ENCODE measurements at places on chromosomes 16 and 17.

GRCh38 chr16:66418165-66418962 lies 8.7 kb upstream of the BEAN1 start:
- DNase-seq: no peak

- no peak for DNase-seq
Measured at GRCh38 chr17:7425756-7426155, 340 bp downstream of the SPEM2 start.

DNA sequence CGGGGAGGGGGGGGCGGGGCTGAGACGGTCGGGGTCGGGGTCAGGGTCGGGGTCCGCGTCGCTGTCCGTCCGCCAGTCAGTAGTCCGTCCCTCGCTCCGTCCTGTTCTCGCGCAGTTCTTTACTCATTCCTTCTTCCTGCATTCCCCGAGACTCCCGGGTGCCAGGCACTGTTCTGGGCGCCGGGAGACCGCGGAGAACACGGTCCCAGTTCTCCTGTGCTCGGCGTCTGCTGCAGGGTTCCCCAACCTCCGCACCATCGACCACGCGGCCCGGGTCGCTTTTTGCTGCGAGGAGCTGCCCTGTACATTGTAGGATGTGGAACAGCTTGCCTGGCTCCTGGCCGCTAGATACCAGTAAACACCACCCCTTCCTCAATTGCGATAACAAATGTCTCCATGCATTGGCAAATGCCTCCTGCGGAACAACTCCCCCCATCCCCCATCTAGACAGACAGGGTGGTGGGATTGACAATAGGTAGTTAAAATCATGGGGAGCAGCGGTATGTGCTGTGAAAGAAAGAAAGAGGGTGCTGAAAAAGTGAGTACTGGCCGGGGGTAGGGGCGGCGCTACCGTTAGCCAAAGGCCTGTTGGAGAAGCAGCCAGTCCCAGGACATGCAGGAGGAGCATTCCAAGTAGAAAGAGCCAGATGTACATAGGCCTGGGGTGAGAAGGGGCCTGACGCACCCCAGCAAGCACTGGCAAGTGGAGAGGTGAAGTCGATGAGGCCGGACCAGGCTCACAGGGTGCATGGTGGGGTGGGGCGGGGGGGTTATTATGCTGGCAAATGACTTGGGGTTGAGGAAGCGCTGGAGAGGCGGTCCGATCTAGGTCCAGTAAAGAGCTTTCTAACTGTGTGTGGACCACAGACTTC lies 631 bp downstream of the TRAF7 start:
- no peak for DNase-seq

DNA sequence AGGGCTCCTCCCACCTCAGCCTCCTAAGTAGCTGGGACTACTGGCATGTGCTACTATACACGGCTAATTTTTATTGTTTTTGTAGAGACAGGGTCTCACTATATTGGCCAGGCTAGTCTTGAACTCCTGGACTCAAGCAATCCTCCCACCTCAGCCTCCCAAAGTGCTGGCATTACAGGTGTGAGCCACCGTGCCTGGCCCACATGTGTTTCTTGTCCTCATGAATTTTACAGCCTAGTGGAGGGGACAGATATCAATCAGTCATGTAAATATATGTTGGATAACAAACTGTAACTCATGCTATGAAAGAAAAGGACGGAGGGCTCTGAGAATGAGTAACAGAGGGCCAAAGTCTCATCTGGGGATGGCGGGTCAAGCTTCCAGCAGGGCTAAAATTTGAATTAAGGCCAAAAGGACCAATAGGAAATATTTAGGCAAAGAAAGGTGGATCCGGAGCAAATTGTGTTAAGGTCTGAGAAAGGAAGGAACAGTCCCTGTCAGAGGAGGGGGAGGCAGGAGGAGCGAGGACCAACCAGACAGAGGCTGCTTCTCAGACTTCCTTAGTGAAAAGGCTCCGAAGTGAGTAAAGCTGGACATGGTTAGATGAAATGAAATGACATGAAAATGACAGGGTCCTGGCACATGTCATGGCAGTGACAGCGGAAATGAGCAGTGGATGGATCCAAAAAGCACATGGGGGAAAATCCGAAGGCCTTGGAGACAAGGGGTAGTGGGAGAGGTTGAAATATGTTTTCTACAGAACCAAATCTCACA lies 3.8 kb downstream of the PDZD9 start:
- no peak for DNase-seq

- no peak for DNase-seq
Measured at GRCh38 chr17:21528031-21528695, 152.0 kb downstream of the KCNJ12 start.

GRCh38 chr17:68291836-68292688 lies 767 bp downstream of the ARSG start:
- DNase-seq: no peak

- DNase-seq: no peak
Measured at GRCh38 chr17:73555199-73555960, 88.9 kb downstream of the SDK2 start.

DNA sequence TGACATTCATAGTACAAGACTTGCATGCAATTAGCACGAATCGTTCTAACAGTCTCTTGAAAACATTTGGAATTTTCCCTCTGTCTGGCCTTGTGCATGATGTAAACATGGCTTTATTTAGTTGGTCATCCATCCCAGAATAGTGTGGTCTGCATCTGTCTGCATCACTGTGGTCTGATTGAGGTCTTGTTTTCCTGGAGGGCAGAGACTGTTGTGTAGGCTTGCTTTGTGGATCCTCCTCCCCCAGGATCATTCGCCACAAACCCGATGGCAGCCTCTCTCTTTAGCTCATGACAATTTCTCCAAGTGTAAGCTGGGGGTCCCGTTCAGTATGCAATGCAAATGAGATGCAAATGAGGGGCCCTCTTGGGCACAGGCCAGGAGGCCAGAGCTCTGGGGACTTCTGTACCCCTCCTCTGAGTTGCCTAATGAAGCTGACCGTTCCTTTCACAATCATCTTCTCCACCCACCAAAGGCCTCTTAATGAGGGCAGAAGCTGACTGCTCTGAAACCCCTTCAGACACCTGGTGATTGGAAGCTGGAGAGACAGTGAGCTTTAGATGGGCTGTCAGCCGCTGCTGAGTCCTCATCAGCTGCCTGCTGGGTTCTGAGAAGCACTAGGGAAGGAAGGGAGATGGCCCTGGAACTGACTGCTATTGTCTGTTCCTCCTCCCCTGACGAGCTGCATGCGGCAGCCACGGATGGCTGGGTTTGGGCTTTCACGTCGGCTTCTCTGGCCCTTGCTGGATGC lies 201.2 kb upstream of the CACNG3 start:
- no peak for DNase-seq

- no peak for DNase-seq
Measured at GRCh38 chr16:56933828-56934598, 2.1 kb downstream of the HERPUD1 start.

GRCh38 chr17:78133971-78134898 lies 3.7 kb downstream of the TMC8 start:
- DNase-seq: peak; percentile 66
